NCI-H460 (cell line): ENCODE measurements at places on chromosomes 2 and 18.

GRCh38 chr2:147092266-147092665 is 752.6 kb upstream of the ACVR2A start:
- DNase-seq, result no peak

DNA sequence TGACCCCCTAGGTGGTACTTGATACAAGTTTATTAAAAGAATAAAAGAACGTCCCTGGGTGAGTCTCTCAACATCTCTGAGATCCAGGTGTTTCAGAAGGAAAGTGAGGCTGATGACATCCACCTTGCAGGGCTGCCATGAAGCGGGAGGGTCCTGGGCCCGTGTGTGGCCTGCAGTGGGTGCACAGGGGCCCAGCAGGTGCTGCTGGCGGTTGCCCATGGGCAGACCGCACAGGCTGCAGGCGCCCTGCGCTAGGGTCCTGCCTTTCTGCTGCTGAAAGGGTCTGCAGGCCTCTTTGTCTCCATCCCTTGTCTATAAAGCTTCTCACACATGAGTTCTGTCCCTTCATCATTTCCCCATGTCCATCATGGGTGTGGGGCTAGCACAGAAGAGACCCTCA is 247.0 kb downstream of the TFCP2L1 start:
- no peak for DNase-seq

GRCh38 chr2:187716301-187716700 is 162.1 kb upstream of the TFPI start:
- DNase-seq, result no peak

GRCh38 chr2:223469270-223470046 is 132.7 kb downstream of the SCG2 start:
- no peak for DNase-seq

DNA sequence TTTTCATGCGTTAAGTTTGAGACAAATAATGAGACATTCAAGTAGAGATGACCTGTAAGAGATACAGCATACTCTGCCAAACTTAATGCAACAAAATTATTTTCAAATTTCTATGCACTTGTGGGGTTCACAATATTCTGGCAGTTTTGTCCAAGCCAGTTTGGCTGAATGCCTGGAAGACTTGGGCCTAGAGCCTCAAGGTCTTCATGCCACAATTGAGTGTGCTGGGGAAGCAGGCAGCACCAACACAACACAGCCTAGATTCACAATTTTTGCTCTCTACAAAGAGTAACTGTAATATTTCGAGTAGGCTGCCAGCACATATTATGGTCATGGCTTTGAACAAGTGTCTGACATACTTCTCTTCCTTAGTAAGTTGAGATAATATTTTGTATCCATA is 461.4 kb upstream of the SPHKAP start:
- no peak for DNase-seq

DNA sequence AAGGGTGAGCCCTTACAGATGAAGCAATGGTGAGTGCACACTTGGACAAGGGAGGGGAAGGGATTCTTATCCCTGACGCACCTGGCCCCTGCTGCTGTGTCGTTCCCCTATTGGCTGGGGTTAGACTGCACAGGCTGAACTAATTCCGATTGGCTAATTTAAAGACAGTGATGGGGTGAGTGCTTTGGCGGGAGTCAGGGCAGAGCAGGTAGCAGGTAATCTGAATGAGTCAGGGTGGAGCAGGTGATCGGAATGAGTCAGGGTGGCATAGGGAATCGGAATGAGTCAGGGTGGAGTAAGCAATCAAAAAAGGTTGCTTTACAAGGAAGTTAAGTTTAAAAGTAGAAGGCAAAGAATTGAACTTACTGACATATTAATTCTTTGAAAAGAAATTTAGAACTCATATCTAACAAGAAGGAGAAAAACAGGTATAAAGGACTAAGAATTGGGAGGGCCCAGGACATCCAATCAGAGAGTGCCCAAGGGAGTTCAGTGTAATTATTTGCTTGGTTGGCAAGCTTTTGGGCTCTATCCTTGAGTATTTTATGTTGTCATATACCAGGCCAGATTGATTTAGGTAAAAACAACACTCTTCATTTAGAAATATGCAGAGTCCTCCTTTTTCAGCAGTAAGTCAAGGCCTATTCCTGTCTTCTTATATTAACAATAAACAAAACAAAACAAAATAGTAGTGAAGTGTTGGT is 52.3 kb upstream of the RALBP1 start:
- no peak for DNase-seq

DNA sequence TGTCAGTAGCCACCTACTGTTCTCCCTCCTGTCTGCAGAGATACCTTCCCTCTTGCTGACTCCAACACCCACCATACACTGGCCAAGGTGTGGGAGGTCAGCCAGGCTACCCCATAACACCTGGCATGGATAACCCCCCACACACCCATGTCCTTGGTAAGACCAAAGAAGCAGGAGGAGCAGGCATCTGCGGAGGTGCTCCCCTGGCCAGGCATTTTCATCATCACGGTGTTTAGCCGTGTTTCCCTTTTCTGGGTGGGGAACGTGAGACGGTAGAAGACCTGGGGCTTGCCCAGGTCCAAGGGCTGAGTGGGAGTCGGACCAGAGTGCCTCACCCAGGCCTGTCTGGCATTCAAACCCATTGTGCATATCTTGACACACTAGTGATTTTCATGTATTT is 150.3 kb downstream of the SMAD7 start:
- no peak for DNase-seq

DNA sequence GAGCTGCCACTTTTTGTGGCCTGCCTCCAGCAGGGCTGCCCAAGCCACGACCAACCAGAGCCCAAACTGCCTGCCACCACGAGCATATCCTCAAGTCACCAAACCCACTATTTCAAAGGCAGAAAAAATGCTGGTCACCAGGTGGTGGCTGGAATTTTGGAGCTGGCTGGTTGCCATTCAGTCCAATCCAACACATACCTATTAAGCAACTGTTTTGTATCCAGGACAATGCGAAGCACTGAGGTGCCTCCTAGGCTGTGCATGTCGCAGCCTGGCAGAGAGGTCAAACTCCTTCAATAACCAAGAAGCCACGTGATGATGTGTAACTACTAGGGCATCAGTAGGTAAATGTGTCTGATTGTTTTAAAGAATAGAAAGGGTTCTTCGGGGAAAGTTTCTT is 108.3 kb upstream of the PPP1CB start:
- no peak for DNase-seq

GRCh38 chr2:34254272-34254878 is 655.3 kb upstream of the FAM98A start:
- no peak for DNase-seq

- no peak for DNase-seq
Observed at GRCh38 chr2:150552041-150552820, 64.8 kb upstream of the RND3 start.

GRCh38 chr2:106990297-106990696 is 104.3 kb upstream of the ST6GAL2 start:
- DNase-seq, result no peak

GRCh38 chr2:237392186-237392585 is 21.8 kb downstream of the COL6A3 start:
- no peak for DNase-seq

DNA sequence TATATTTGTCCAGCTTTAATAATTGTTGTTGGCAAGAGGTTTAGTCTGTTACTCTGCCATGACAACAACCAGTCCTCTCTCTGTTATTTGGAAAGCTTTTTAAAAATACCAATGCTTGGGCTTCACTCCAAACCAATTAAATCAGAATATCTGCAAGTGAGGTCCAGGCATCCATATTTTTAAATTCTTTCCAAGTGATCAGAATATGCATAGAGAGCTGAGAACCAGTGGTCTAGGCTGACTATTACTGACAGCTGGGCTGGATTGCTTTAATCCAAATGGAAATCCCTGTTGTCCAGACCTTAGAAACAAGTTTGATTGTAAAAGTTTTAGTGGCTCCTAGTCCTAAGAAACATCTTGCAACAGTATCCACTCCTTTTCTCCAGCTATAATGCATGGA is 1059.7 kb upstream of the ACVR2A start:
- no peak for DNase-seq

GRCh38 chr18:4130734-4131719 is 324.1 kb downstream of the DLGAP1 start:
- DNase-seq, result no peak

GRCh38 chr2:148726228-148726627 is 81.7 kb downstream of the EPC2 start:
- no peak for DNase-seq

GRCh38 chr18:50790948-50791347 is 28.9 kb downstream of the MRO start:
- DNase-seq, result no peak

GRCh38 chr2:65227020-65227455 is 593 bp upstream of the ACTR2 start:
- no peak for DNase-seq

- DNase-seq, result no peak
Observed at GRCh38 chr2:218066926-218067515, 2.0 kb upstream of the RUFY4 start.

DNA sequence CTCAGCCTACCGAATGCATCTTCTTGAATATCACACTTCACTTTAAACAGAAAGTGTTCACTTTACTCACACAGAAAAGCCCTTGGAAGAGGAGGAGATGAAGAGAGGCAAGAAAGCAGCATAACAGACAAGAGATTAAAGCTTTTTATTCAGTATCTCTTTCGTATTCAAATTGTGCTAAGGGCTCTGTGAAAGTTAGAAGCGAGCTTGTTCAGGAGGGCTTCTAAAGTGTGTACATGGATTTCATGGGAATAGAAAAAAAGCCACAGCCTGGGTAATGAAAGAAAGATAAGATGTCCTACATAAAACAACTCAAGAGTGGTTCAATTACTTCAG is 531.9 kb downstream of the TMEM182 start:
- DNase-seq, result no peak

DNA sequence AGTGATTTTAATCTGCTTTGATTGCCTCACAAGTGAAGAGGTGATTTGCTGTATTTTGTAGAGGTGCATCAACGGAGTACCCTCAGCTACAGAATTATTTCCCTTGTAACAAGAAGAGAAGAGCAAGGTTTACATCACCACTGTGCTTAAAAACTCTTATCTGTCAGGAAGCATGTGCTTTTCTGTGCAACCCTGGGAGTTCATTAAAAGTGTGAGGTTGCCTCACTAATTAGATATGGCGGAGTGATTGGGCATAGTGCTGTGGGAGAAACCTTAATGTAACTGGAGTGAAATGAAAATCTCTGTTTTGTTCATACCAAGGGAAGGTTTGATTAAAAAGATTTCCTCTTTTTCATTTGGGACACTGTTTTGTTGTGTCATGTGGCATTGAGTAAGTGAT is 544.7 kb downstream of the PARD3B start:
- DNase-seq, result no peak

DNA sequence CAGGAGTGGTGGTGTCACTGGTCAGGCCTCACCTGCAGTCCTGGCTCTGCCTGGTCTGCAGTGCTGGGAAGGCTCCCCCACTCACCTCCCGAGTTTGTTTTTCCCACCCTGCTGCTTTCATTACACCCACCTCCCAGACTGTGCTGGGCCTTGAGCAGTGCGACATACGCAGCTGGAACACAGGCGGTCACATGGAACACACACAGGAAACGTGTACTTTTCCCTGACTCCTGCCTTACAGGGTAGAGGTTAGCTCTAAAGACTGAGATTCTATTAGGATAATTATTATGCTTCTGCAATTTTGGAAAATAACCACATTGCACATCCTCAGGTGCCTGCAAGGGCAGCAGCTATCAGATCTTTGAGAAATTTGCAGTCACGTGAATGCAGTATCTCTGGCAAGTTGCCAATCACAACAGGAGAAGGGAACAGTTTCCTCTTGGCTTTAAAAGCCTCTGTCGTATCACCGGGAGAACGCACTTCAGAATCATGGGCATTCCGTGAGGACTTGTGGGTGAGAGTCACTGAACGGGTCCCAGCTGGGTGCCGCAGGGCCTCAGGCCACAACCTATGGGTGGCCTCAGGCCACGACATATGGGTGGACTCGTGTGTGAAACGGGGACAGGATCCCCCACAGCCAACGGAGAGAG is 136.5 kb downstream of the ZNF236 start:
- DNase-seq, result no peak

- no peak for DNase-seq
Observed at GRCh38 chr18:336713-337112, 68.9 kb upstream of the THOC1 start.

GRCh38 chr2:26674002-26674751 is 18.3 kb upstream of the KCNK3 start:
- DNase-seq, result no peak
